ENCODE measurements at places on chromosomes 1 and 21.

GRCh38 chr1:100147875-100148274 lies 14.9 kb downstream of the TRMT13 start:
- no peak for DNase-seq

- no peak for DNase-seq
Observed at GRCh38 chr1:208242941-208243526, 1.1 kb downstream of the PLXNA2 start.

- DNase-seq: no peak
Observed at GRCh38 chr1:27053977-27054753, 41.5 kb upstream of the TENT5B start.

GRCh38 chr1:26012864-26013263 lies 8.7 kb upstream of the EXTL1 start:
- DNase-seq: no peak

DNA sequence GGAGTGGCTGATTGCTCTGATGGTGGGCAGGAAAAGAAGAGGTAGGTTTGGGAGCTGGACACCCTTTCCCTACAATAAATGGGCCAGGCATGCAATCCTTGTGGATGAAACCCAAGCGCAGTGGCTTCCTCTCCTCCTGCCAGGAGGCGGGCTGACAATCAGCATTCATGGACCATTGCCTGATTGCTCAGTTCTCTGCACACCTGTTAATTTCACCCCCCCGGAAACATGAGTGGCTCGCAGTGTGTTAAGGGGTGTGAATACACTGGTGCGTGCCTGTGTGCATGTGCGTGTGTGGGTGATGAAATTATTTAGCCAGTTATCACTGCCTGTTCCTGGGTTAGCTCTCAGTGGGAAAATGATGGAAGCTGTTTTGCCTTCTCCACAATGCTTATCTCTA lies 310.7 kb downstream of the PCP4 start:
- no peak for DNase-seq

GRCh38 chr1:1164701-1165451 lies 8.8 kb upstream of the TTLL10 start:
- DNase-seq: no peak

DNA sequence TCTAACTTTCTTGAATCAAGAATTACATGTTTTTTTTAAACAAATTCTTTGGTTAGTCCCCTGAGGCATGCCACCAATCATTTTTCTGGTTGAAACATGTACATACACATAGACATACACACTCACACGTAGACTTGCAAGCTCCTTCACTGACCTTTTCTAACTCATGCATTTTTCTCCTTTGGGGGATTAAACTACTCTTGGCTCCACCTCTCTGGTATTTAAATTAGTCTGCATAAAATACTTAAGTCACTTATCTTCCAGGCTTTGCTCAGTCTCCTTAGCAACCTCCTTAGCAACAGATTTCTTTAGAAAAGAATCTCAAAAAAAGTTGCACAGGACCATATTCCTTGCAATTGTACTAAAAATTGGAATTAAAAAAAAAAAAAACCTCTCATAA lies 440.9 kb upstream of the LRRC7 start:
- no peak for DNase-seq

DNA sequence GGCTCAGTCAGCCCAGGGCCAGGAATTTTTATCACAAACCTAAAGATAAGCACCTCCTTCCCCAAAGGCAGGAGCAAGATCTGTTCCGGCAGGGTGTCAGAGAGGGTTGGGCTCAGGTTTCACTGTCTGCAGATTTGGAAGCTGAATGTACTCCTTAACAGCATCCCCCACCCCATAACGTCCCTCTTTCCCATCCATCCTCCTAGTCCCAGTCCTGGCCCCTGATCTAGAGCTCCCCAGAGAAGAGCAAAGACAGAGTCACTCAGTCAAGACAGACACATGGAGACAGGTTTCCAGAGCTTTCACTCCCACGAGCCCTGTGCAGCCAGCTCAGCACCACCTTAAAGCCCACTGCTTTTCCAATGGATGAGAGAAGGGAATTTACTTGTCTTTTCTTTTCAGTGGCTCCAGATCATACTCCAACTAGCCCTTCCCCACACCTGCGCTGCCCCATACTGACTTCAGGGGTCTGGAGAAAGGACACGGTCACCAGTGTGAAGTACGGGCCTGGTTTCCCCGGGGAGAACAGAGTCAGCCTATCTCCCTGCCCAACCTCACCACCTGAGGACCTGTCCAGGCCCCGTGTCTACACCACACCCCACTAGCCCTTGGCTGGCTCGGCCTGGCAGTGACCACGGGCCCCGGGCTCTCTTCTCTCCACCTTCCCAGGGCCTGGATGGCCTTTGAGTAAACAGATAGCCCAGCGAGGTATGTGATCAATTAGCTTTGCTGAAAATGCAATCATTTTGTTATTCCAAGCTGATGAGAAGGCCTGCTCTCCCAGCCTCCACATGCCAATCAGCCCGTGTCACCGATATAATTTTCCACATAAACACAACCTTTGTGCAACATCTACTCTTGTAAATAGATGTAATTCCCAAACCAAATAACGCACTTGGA lies 249.1 kb downstream of the FOXD2 start:
- DNase-seq: no peak

- DNase-seq: no peak
Observed at GRCh38 chr1:53430261-53430660, 28.9 kb upstream of the DMRTB1 start.

GRCh38 chr1:29786195-29786594 lies 549.9 kb downstream of the PTPRU start:
- no peak for DNase-seq

GRCh38 chr1:155321639-155322503 lies 1.2 kb downstream of the RUSC1 start:
- DNase-seq: no peak

GRCh38 chr1:69230208-69230607 lies 337.5 kb upstream of the LRRC7 start:
- DNase-seq: no peak

- DNase-seq: no peak
Observed at GRCh38 chr1:162463021-162463420, 34.6 kb upstream of the UHMK1 start.

DNA sequence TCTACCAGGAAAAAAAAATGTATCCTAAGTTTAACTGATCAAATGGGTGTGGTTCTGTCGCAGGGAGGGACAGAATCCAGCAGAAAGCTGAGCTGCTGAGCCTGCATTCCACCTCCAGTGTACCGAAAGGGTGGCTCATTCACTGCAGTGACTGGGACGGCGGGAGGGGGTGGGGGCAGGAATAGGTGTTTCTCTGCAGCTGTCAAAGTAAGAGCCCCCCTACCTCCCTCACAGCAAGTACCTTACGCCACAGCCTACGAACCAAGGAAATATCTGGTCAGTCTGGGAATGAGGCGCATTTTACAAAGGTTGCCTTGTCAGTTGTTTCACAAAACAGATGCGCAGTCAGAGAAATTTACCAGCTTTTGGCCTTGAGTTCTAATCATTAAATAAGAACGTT lies 1.7 kb downstream of the S100B start:
- DNase-seq: no peak

- DNase-seq: no peak
Observed at GRCh38 chr1:107379826-107380225, 239.0 kb downstream of the NTNG1 start.

DNA sequence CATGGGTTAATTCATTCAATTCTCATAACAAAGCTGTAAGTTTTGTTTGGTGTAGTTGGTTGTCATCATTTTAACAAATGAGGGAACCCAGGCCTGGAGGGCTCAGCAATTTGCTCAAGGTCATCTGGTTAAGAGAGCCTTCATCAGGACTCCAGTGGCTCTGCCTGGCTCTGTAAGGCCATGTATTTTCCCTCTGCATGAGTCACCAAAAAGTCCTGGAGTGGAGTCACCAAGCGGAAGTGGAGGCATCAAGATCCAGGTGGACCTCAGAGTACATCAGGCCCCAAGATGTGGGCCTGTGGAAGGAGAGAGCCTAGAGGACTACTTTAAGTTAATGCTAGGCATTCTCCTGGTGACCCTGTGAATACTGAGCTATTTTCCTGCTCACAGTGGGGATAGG lies 30.0 kb upstream of the RBM15 start:
- DNase-seq: no peak

DNA sequence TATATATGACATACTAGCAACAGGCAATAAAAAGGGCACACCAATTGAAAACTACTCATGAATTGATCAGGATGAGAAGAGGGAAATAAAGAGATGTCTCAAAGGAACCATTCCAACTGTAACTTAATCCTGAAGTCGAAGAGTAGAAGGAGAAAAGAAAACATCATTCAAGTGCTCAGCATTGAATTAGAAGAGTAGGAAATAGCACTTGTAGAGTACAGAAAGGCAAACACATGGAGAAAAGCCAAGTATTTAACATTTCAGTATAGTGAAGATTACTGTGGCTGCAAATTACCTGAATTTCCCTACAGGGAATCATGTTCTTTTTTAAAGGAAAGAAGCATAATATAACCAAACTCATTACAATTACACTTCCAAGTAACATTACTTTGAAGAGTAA lies 205.0 kb downstream of the KCTD3 start:
- no peak for DNase-seq

DNA sequence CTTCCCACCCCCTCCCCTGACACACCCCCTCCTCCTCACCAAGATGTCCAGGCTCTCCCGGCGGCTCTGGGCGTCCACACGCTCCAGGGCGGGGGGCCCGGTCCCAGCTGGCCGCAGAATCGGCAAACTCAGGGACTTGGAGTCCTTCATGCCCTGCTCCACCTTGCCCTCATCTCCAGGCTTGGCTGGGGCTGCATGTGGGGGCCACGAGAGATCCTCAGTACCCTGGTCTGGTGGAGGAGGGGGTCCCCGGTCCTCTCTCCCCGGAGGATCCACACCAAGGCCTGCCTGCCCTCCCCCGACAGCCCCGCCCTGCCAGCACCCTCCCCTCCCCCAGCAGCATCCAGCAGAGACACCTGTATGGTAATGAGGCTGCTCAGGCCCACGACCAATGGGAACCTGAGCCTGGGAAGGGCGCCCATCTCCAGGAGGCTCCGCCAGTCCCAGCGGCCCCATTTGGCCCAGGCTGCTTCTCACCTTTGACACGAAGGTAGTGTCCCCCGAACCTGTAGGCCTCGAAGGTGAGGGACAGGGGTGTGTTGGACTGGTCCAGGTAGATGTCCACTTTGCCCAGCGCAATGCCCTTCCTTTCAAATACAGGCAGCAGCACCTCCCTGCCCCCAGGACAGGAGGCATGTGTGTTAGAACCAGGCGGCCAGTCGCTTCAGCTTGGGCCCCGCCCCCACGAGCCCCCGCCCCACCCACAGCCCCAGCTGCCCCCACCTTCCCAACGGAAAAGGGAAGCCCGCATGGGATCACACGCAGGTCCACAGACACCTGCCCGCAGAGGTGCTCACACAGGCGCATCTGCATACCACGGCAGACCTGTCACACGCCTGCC lies 8.2 kb upstream of the TNFRSF25 start:
- no peak for DNase-seq

DNA sequence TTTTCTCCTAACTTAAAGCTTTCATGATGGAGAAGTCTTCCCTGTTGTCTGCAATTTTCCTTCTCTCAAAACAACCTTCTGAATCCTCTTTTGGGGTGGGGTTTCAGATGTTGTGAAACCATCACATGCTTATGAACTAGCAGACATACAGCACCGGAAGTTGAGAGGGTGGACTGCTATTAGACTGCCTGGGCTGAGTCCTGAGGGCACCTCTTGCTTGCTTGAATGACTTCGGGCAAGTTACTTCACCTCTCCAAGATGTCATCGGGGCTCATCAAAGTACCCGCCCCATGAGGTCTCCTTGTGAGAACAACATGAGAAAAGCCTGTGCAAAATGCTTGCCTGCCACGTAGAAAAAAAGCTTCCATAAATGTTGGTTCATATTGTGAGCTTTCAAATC lies 89.6 kb downstream of the CCDC185 start:
- DNase-seq: no peak

- DNase-seq: no peak
Observed at GRCh38 chr1:4407851-4408250, 246.6 kb upstream of the AJAP1 start.

GRCh38 chr1:26704629-26705028 lies 8.8 kb downstream of the ARID1A start:
- DNase-seq: no peak

DNA sequence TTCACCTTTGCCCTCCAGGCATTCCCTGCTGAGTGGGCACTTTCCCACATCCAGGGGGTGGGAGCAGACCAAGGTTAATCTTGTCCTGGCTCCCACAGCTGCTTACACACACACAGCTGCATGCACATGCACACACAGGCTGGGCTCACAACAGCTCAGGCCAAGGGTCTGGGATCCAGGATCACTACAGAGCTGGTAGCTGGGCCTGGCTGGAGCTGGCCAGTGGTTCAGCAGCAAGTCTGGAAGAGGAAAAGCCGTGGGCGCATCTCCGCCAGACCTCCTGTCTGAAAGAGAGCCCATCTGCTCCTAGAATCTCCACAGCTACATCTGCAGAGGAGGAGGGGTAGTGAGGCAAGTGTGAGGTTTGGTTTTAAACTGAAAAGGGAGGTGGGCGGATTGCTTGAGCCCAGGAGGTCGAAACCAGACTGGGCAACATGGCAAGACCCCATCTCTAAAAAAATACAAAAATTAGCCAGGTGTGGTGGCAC lies 3.8 kb downstream of the CDK18 start:
- DNase-seq: no peak

DNA sequence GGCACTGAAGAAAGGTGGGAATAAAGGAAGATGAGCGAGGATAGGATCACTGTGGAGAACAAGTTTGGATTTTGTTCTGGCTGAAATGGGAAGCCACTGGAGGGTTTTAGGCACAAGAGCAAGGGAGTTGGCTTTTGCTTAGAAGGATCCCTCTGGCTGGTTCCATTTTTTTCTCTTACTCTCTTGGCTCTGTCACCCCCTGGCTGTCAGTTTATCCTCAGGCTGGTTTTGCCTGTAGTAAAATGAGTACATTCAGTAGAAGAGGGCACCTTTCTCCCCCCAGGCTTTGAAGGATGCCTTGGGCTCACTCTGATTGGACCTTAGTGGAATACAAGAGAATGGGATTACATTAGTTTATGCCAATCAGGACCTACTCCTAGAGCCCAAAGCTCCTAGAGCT lies 17.1 kb downstream of the CACHD1 start:
- DNase-seq: no peak

DNA sequence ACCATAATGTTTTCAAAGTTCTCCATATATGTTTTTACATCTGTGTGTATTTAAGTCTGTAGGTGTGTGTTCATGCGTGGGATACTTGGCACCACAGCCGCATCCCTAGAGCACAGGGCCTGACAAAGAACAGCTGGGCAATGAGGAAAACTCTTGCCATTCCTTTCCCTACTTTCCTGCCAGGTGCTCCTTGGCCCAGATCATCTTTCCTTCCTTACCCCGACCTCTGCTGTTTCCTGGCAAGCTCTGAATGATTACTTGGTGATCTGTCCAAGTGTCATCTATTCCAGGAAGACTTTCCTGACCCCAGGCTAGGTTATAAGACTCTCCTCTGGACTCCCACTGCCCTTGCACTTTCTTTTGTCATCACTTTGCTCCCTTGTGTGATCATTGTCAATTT lies 123.6 kb downstream of the ELAVL4 start:
- DNase-seq: no peak

- no peak for DNase-seq
Observed at GRCh38 chr1:175005085-175005783, 5.5 kb downstream of the CACYBP start.
